ENCODE measurements at places on chromosomes 5 and 9. TPM values are rescaled to one million over a fixed set of nuclear protein-coding genes. Genes with fewer than 3 reads are reported as not detected.

- no peak overlapping the region for H3K27ac ChIP-seq
- H3K4me1 ChIP-seq: peaks cover 18% of the 10 kb centered on the region
- no peak overlapping the region for H3K4me3 ChIP-seq
- DNase-seq: no peak
- no peaks in the 10 kb centered on the region for H3K27me3 ChIP-seq
- peaks cover 3% of the 10 kb centered on the region for H3K36me3 ChIP-seq
Observed at GRCh38 chr9:87657190-87657589, 68.7 kb upstream of the CTSL start.

DNA sequence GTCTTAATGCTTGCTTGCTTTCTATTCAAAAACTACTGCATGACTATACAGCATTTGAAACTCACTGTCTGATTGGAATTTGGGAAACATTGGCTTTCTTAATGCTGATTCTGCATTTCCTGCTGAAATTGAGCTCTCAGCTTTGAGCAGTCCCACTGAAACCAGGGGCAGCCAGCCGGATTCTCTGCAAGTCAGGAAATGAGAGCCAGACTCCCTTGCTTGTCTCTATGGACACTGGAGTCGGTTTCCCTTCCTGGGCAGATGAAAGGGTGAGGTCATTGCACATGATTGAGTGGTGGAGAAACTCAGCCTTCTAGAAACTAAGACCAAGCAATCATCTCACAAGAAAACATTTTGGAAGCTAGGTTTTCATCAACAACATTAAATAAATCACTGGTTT, 119.7 kb upstream of the SPATA31C2 start:
- H3K36me3 ChIP-seq: peaks cover 4% of the 10 kb centered on the region
- no peak overlapping the region for H3K27ac ChIP-seq
- no peak overlapping the region for H3K4me3 ChIP-seq
- no peaks in the 10 kb centered on the region for H3K27me3 ChIP-seq

- peaks cover 29% of the 10 kb centered on the region for H3K4me1 ChIP-seq
- H3K4me3 ChIP-seq: no peak overlapping the region
- no peak for DNase-seq
- H3K27me3 ChIP-seq: peaks cover 5% of the 10 kb centered on the region
- H3K36me3 ChIP-seq: no peaks in the 10 kb centered on the region
- no peak overlapping the region for H3K27ac ChIP-seq
Observed at GRCh38 chr9:90861380-90861779, 59.8 kb downstream of the SYK start.

GRCh38 chr5:58273711-58274110, 186.2 kb downstream of the PLK2 start:
- H3K27me3 ChIP-seq: peaks cover 31% of the 10 kb centered on the region
- no peak overlapping the region for H3K27ac ChIP-seq
- H3K36me3 ChIP-seq: no peaks in the 10 kb centered on the region
- H3K4me1 ChIP-seq: no peaks in the 10 kb centered on the region

DNA sequence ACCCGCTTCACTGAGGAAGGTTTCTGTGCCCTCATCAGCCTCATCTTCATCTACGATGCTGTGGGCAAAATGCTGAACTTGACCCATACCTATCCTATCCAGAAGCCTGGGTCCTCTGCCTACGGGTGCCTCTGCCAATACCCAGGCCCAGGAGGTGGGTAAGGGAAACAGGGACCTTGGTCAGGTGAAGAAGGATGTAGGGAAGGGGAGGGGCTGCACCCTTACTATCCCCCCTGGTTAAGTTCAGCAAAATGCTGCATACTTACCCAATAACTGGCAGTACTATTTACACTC, 4.4 kb downstream of the SLC4A9 start:
- no peaks in the 10 kb centered on the region for H3K36me3 ChIP-seq
- DNase-seq: no peak
- H3K4me1 ChIP-seq: peaks cover 6% of the 10 kb centered on the region
- no peak overlapping the region for H3K27ac ChIP-seq
- H3K4me3 ChIP-seq: no peak overlapping the region

DNA sequence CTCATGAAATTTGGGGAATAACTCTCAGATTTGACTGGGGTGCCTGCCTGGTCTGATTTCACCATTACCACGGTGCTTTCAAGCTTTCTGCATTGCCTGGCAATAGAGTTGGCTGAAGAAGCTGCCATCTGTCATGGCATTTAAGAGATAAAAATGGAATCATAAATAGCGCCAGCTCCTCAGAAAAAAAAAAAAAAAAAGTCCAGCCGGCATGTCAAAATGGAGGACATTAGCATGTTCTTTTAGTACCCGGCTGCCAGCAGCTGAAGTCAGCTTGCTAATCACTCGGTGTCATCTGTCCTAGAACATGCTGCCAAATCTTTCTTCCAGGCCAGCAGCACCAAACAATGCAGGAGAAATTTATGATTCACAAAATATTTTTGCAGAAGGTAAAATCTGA, 57.7 kb upstream of the CER1 start:
- H3K36me3 ChIP-seq: no peaks in the 10 kb centered on the region
- H3K27ac ChIP-seq: no peak overlapping the region
- H3K4me3 ChIP-seq: no peak overlapping the region
- no peak for DNase-seq

- DNase-seq: no peak
- H3K4me3 ChIP-seq: peak overlapping the region; percentile 53
- H3K4me1 ChIP-seq: no peaks in the 10 kb centered on the region
- H3K27me3 ChIP-seq: no peaks in the 10 kb centered on the region
- H3K27ac ChIP-seq: no peak overlapping the region
- no peaks in the 10 kb centered on the region for H3K36me3 ChIP-seq
Observed at GRCh38 chr9:117546894-117547678, 132.2 kb upstream of the ASTN2 start.

Gene PFN3
- total RNA-seq: not detected

Gene MLANA
- not detected for total RNA-seq
